ENCODE measurements at places on chromosomes 6 and 20.

- no peak for DNase-seq
Observed at GRCh38 chr6:129710450-129711270, 683 bp upstream of the ARHGAP18 start.

GRCh38 chr6:12585497-12585958 is 131.0 kb upstream of the PHACTR1 start:
- no peak for DNase-seq

DNA sequence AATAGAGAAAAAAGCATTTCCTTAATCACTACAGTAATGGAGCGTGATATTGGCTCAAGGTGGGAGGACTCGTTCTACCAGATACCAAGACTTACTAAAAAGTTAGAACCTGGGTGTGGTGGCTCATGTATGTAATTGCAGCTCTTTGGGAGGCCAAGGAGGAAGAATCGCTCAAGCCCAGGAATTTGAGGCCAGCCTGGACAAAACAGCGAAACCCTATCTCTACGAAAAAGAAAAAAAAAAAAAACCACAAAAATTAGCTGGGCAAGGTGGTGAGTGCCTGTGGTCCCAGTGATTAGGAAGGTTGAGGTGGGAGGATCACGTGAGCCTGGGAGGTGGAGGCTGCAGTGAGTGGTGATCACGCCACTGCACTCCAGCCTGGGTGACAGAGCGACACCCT is 24.0 kb upstream of the ATRN start:
- no peak for DNase-seq

GRCh38 chr6:95578106-95578410 is 723 bp downstream of the MANEA start:
- DNase-seq, result no peak

GRCh38 chr6:129597023-129597713 is 112.8 kb downstream of the ARHGAP18 start:
- DNase-seq, result no peak

DNA sequence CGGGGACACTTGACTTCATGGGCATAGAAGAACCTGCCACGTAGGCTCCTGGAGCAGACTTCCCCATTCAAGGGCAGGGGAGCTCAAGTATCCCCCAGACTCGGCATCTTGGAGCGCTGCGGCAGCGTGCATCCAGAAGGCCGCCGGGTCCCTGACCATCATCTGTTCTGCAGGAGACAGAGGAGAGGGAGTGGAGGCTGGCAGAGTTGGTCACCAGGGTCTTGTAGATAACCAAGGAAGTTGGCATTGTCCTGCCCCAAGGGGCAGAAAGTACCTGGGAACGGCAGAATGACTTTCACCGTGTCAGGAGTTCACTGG is 82.8 kb downstream of the TCP11 start:
- no peak for DNase-seq

- DNase-seq, result no peak
Observed at GRCh38 chr20:49603209-49603627, 35.3 kb upstream of the PTGIS start.

- DNase-seq, result peak; percentile 56
Observed at GRCh38 chr20:6769903-6770785, 2.7 kb downstream of the BMP2 start.

DNA sequence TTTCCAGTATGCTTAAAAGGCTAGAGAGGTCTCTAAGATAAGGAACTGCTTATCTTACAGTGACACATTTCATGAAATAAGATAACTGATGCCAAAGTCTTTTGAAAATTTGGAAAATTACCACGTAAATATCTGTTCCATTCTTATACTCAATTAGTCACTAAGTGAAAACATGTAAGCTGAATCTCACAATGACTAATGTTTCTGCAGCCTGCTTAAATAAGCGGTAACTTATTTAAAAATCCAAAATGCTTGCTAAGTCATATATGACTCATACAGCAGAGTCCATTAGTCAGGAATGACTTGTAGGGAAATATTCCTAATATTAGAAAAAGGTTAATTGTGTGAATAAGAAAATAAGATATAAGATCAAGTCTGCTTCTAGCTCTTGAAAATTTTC is 27.8 kb upstream of the LGSN start:
- no peak for DNase-seq

- DNase-seq, result no peak
Observed at GRCh38 chr20:44465001-44465560, 10.6 kb upstream of the TTPAL start.

- no peak for DNase-seq
Observed at GRCh38 chr6:74534465-74535211, 671.2 kb downstream of the COL12A1 start.

GRCh38 chr6:73565767-73566485 is 45.1 kb upstream of the EEF1A1 start:
- no peak for DNase-seq

DNA sequence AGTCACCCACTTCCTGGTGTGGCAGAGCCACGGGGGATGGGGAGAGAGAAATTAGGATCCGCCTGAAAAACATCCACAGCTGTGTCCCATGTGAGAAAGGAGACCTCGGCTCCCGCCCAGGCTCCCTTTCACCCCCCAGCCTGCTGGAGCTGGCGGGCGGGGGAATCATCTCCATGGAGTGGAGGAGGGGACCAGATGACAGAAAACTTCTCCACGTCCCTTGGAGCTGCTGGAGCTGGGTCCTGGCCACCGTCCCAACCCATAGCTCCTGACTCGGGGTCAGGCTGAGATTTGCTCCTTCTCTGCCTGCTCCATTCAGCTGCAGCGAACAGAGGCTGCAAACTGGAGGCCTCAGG is 113.8 kb downstream of the CEBPB start:
- no peak for DNase-seq

DNA sequence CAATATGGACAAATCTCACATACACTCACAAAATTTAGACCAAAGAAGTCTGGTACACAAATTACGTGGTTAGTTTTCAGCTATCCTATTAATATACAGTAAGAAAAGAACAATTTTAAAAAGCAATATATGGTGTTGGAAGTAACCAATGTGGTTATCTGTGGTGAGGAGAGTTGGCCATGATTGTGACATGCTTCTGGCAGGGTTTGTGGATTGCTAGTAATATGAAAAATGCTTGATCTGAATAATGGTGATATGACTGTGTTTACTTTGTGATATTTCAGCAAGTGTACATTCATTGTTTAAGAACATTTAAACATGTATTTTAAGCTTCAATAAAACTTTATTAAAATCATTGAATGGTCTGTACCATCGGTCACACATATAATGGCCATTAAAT is 99.1 kb downstream of the ADGB start:
- no peak for DNase-seq

DNA sequence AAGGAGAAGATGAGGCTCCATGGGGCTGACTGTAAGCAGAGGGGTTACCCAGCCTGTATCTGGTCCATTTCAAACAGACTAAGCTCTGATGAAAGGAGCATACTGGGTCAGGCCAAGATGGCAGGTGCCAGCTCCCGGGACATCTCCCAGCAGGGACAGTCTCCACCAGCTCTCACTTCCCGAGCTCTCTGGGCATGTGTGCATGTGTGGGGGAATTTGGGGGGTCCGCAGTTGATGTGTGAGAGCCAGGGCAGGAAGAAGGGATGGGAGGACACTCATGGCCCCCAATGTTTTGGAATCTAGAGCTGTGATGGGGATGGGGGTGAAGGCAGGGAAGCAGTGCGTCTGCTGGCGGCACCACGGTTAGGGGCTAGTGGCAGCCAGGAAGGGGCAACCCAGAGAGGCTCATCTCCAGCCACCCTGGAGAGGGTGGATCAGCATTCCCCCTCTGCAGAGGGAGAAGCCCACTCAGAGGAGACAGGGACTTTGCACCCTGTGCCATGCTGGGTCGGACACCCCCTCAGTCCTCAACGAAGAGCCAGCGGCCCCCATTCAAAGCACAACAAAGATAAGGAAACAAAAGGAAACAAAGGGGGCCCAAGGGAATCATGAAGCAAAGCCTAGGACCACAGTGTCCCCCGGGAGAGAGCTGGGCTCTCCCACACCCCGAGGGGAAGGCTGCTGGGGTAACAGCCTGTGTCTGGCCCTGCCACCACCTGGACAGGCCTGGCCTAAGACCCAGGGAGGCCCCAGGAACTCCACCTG is 52.4 kb downstream of the DSTN start:
- DNase-seq, result no peak

DNA sequence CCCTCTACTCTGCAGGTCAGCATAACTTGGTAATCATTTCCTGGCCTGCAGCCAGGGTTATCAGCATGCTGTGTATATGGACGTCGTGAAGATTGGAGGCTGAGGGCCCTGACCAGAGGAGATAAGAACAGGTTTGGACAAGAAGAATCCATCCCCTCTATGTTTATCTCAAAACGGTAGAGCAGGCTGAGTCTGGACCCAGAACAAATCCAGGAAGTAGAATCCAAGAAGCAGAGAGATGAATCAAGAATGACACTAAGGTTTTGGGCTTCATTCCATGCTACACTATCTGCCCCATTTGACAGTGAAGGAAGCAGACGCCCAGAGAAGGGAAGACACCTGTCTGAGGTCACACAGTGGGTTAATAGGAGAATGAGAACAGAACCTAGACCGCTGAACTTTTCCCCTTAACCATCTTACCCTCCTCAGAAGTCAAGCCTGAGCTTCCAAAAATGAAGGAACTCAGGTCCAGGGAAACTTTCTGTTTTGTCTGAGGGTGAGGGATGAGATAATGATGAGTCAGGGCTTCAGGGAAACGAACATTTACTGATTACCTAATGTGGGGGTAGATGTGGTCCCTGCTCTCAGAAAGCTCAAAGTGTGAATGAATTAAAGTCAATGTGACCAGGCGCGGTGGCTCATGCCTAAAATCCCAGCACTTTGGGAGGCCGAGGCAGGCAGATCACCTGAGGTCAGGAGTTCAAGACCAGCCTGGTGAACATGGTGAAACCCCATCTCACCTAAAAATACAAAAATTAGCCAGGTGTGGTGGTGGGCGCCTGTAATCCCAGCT is 9.4 kb upstream of the COMMD7 start:
- DNase-seq, result no peak

DNA sequence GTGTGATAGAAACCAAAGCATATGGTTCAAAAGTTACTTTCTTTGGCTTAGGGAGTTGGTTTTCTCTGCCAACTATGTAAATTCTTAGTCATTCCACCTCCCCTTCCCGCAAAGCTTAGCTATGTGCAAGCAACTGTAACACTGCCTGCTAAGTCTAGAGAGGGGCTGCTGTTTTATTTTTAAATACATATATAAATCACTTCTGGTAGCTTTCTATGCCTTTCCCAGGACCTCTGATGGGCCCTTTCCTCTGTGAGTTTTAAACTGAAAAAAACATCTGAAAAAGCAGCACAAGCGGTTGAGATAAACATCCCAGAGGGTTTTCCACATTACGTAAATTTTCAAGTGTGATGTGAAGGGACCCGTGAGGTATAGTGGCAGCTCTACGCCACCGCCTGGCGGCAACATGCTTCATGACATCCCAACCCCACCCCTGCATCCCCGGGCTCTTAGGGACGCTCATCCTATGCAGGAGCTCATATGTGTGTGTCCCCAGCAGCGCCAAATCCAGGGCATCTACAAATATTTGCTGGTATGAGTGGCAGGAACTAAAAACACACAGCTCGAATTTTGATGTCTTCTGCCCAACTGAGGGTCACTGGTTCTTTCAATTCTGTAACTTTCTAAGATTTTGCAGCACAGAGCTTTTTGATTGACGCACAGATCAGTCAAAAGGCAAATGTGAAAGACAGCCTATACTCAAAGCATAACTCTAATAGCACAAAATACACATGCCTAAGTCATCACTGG is 12.7 kb downstream of the SAYSD1 start:
- DNase-seq, result no peak

GRCh38 chr20:52619101-52619500 is 353.1 kb upstream of the TSHZ2 start:
- no peak for DNase-seq
